ENCODE measurements at places on chromosomes 13 and 19.
A peak's percentile ranks its signal among the peaks of the same experiment; 100 is the strongest.

- DNase-seq = peak; percentile 91
These were observed at the start of gene SLC25A15 for GRCh38 chr13:40789275-40790153. Gene SLC25A15, plus strand, starts transcription at chr13:40789611. Its CDS starts 3,616 bp downstream, at chr13:40793227.

DNA sequence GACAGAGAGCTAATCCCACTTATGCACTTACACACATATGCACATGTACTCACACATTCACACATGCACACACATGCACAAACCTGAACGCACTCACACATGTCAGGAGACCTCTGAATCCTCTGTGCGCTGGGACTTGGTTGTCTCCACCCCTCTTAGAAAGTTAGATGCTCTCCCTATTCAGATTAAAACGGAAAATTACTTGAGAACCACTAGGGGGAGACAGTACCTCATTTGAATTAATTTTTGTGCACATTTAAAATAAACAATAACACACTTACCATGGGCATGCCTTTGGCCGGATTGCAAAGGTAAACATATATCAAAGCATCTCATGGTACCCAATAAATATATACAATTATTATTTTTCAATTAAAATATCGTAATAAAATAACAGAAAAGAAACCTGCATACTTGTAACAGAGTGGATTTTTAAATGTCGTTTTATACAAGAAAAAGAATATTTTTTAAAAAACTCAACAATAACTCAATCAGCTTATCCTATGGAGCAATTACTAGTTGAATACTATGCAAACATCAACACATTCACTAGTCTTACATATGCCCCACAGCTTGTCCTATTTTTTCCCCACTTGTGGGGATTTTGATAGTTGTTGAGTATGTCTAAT is 9.5 kb upstream of the LILRB4 start:
- peak; percentile 17 for DNase-seq

DNA sequence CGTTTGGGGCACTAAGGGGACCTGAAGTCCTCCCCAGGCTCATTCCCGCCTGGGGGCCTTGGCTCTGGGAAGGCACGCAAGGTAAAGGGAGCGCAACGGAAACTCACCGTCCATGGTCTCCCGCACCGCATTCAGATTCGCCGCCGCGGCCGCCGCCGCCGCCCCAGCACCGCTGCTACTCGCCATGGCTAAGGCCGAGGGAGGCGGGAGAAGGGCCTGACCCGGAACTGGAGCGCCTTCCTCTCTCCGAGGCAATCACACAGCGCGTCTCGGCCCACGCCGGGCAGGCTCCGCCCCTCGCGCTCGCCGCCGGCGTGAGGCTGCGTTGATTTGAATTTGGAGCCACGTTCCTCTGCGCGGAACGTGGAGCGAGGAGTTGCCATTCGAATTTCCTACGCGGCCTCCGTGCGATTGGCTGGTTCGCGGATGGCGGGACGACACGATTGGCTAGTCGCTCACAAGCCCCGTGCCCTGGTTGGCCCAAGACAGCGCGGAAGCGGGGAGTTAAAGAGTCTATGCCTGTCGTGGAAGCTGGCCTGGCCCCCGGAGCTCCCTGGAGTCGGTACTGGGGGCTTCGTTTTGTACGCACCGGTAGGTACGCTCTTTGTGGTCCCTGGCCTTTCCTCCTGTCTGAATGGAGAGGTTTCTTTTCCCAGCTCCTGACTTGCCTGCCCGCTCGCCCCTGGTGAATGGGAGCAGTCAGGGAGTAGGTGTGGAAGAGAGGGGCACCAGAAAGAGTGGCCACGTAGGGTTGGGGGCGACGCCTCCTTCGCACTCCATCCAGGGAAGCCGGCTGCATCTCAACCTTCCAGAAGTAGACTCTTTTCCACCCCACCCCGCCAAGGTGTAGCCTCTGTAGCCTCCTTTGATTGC is at the start of the genes BORA and MZT1:
TSS of gene BORA (plus strand) at position 507 of the 873 bp plus-strand sequence. CDS start 1,018 bp downstream, outside the sequence.
TSS of gene MZT1 (minus strand) at position 213 of the 873 bp plus-strand sequence. CDS start at position 186, 27 bp downstream.
- peak; percentile 95 for DNase-seq

DNA sequence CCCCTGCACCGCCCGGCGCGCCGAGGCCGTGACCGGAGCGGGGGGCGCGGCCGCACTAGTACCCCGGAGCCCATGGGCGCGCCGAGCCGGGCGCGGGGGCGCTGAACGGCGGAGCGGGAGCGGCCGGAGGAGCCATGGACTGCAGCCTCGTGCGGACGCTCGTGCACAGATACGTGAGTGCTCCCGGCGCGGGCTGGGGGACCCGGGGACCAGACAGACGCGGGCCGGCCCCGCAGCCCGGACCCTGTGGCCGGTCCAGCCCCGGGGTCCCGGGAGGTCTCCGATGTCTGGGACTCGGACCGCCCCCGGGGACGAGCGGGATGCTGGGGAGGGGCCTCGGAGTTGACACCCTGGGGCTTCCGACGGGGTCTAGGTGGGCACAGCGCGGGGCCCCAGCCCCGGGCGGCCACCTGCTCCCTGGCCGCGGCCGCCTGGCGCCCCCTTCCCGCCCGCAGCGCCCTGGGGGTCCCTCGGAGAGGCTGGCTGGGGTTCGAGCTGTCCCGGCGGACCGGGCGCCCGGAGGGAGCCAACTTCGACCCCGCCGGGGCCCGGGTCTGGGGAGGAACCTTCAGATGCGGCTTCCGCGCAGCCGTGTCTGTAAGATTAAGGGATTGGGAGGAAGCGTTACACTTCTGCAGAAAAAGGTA is 568 bp downstream of the ATP11A start:
- peak; percentile 56 for DNase-seq

DNA sequence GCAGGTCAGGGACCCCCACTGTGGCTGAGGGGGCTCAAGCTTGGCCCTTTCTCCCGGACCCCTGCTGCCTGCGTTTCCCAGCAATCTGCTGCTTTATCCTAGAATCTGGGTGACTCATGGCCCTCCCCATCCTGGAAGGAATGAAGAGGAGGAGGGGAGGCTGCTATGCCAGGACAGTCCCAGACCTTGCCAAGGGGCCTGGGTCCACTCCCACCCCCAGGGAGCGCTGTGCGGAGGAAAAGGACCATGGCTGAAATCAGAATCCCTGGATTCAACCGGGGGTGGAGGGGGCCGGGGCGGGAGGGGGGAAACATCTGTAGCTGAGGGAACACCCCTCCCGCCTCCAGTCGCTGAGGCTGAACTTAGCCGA is 20.5 kb downstream of the ZNF114 start:
- DNase-seq = peak; percentile 56

GRCh38 chr19:1407528-1408299 is at the start of gene DAZAP1:
Gene DAZAP1, plus strand, starts transcription at chr19:1407586. Its CDS starts 188 bp downstream, at chr19:1407774.
- DNase-seq = no peak

DNA sequence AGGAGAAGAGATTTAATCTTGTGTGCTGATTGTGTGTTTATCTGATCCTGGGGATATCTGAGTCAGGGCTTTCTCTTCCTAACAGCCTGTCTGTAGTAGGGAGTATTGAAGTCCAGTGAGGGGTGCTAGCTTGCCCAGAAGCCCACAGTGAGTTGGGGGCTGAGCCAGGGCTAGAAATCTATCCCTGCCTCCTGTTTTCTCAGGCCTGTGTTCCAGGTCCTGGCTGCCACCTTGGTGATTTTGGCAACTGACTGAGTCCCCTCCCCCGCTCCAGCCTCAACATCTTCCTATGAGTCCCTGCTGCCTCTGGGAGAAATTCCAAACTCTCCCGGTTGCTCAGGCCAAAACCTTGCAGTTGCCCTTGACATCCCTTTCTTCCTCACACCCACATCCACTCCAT is 7.7 kb upstream of the NOVA2 start:
- DNase-seq = no peak

- DNase-seq = no peak
These were observed 6.0 kb upstream of the TNFSF11 start for GRCh38 chr13:42567906-42568305.

GRCh38 chr19:36547001-36547732 is 19.1 kb upstream of the ZNF260 start:
- DNase-seq = no peak
